ENCODE measurements at places on chromosomes 2 and 18.

GRCh38 chr2:84031312-84032050 is 427.6 kb downstream of the SUCLG1 start:
- DNase-seq: no peak

DNA sequence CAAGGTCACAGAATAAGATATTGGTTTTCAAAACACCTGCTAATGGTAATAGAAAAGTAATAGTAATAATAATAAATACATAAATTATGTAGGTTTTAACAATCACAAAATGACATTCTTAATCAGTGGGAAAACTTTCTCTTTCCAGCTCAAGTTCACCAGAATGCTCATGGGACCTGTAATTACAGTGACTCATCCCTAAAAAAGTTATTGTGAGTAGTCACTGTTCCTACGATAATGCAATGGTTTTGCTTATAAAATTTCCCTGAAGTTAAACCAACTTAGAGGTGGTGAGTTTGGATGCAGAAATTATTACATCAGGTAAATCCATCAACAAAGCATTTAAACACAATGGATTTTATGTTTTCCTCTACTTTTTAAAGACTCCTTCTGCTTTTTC is 502.3 kb downstream of the PID1 start:
- no peak for DNase-seq

- DNase-seq: no peak
Observed at GRCh38 chr2:209771474-209772289, at the start of gene UNC80. UNC80 (plus strand) TSS chr2:209771832; CDS start chr2:209772073, 241 bp downstream.

GRCh38 chr2:20448977-20449306 is 2.1 kb downstream of the RHOB start:
- DNase-seq: no peak

DNA sequence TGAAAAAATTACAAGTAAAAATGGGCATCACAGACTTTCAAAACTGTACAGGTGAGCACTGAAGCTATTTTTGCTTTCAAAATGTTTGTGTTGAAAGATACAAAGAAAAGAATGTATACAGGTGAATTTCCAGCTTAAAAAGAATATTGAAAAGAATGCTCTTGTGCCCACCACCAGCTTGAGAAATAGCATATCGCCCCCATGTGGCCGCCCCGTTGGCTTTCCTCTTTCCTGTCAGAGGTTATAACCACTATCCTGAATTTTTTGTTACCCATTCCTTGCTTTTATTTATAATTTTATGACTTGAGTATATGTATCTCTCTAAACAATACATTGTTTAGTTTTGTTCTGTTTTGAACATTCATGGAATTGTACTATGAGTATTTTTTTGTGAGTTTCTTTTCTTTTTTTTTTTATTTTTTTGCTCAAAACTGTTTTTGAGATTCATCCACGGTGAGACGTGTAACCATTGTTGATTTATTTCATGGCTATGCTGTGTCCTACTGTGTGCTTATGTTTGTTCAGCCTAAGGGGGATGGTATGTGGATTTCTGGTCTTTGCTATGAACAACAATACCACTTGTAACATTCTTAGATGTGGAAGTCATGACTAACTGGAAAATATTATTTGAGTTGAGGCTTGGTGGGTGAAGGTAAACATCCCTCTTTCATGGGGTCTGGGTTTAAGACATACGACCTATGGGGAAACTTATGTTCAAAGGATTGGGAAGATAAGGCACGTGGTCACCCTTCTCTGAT is 11.6 kb downstream of the TRPM8 start:
- DNase-seq: peak; percentile 16

DNA sequence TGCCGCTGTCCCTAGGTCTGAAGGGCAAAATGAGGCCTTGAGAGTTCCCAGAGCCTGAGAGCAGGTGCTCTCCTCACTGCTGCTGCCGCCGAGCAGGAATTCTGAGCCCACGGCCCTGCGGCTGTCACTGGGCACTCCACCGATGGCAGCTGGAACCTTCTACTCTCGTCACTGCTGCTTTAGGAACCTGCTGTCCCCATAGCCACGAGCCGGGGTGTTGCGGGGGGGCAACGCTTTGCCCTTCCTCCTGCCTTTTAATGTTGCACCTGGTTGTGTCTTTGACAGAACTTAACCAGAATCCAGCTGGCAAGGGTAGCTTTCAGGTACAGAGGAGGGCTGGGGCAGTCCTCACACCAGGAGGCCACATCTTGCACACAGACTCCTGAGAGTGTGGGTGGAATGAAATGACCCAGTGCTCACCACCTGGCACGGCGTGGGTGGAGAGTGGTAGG is 32.3 kb downstream of the NCK2 start:
- DNase-seq: no peak

GRCh38 chr2:104046466-104046865 is 807.4 kb upstream of the POU3F3 start:
- DNase-seq: no peak

DNA sequence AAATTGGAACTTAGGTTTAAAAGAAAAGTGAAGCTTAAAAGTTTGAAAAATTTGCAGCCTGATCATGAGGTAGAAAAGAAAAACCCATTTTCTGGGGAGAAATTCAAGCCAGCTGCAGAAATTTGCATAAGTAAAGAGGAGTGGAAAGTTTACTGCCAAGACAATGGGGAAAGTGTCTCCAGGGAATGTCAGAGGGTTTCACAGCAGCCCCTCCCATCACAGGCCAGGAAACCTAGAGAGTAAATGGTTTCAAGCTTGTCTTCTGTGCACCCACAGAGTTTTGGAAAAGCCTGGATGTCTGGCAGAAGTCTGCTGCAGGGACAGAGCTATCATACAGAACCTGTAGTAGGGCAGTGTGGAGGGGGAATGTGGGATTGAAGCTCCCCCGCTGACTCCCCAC is 254.0 kb upstream of the FSIP2 start:
- no peak for DNase-seq

DNA sequence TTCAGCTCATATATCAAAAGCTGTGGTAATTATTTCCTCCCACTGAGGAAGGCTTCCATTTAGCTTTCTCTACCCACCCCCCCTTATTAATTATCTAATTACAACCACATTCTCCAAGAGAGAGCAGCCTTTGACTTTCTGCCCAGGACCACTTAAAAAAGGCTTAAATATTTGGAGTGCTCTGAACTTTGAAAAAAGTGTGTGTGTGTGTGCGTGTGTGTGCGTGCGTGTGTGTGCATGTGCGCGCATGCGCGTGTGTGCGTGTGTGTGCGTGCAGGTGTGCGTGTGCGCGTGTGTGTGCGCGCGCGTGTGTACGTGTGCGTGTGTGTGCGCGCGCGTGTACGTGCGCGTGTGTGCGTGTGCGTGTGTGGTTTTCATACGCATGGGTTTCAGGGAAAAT is 57.8 kb downstream of the TWIST2 start:
- no peak for DNase-seq

DNA sequence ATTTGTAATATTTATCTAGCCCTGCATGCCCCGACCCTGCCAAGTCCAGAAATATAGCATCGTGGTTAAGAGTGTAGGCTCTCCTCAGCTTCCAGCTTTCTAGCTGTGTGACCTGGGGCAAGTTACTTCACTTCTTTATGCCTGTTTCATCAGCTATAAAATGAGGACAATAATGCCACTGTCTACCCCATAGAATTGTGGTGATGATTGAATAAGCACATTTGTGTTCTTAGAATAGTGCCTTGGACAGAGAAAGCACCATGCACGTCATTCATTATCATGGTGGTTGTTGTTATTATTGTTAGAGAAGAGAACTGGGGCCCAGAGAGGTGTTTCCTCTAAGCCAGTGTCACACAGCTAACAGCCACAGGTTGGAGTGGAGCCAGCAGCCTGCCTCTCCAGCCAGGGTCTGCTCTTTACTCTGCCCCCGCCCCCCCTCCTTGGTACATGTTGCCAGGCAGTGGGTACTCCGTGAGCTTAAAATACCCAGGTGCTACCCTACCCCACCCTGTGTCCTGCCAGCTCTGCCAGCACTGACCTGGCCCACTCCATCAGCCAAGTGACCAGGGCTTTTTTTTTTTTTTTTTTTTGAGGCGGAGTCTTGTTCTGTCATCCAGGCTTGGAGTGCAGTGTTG is 202.1 kb downstream of the CTIF start:
- DNase-seq: no peak

DNA sequence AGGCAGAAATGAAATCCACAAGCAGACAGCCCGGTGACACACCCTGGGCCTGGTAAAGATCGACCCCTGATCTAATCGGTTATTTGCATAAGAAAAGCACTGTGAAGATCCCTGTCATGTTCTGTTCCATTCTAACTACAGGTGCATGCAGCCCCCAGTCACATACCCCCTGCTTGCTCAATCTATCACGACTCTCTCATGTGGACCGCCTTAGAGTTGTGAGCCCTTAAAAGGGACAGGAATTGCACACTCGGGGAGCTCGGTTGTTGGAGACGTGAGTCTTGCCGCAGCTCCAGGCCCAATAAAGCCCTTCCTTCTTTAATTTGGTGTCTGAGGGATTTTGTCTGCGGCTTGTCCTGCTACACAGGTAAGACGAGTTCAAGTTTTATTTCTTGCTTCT is 13.4 kb upstream of the IL1B start:
- no peak for DNase-seq

GRCh38 chr2:200975672-200976071 is 12.2 kb upstream of the ORC2 start:
- DNase-seq: no peak

- peak; percentile 74 for DNase-seq
Observed at GRCh38 chr2:74843899-74844298, 10.0 kb downstream of the HK2 start.

- DNase-seq: no peak
Observed at GRCh38 chr18:24170360-24170759, 31.5 kb downstream of the CABYR start.

DNA sequence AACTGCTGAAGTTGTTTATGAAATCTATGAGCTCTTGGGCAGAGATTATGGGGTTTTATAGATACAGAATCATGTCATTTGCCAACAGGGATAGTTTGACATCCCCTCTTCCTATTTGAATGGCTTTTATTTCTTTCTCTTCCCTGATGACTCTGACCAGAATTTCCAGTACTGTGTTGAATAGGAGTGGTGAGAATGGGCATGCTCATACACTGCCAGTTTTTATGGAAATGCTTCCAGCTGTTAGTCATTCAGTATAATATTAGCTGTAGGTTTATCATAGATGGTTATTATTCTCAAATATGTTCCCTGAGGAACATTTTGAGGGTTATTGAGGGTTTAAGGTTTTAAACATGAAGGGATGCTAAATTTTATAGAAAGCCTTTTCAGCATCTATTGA is 121.2 kb downstream of the NR4A2 start:
- DNase-seq: no peak

DNA sequence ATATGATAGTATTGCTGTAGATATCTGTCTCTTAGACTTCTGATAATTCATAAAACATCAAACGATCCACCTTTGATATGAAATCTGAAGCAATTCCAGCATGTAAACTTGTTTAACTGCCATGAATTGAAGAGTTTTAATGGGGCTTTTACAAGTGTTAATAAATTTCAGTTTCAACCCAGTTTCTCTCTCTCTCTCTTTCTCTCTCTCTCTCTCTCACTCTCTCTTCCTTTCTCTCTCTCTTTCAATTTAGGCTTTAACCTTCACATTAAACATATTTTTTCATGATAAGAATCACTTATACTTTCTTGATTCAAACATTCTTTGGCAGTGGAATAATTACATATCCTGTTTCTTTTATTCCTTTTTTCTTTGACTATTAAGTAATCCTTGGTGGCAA is 296.1 kb downstream of the EPHA4 start:
- no peak for DNase-seq

- no peak for DNase-seq
Observed at GRCh38 chr2:85254540-85255300, 73.1 kb downstream of the TGOLN2 start.

GRCh38 chr18:26642440-26643348 is 94.3 kb upstream of the KCTD1 start:
- no peak for DNase-seq

DNA sequence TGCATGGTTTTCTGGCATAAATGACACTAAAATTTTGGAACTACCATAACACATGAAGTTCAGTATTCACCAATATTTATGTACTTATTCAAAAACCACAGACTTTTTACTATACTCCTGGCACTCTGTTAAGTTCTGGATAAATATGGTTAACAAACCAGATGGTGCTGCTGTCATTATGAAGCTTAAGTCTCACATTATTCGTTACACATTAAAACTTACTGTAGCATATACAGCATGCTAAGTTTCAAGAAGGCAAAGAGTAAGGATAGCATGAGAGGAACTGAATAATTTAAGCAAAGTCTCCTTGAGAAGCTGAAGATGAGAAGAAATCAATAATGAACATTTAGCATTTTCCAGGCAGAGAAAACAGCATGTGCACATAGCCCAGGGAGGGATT is 929.5 kb downstream of the NRXN1 start:
- no peak for DNase-seq

DNA sequence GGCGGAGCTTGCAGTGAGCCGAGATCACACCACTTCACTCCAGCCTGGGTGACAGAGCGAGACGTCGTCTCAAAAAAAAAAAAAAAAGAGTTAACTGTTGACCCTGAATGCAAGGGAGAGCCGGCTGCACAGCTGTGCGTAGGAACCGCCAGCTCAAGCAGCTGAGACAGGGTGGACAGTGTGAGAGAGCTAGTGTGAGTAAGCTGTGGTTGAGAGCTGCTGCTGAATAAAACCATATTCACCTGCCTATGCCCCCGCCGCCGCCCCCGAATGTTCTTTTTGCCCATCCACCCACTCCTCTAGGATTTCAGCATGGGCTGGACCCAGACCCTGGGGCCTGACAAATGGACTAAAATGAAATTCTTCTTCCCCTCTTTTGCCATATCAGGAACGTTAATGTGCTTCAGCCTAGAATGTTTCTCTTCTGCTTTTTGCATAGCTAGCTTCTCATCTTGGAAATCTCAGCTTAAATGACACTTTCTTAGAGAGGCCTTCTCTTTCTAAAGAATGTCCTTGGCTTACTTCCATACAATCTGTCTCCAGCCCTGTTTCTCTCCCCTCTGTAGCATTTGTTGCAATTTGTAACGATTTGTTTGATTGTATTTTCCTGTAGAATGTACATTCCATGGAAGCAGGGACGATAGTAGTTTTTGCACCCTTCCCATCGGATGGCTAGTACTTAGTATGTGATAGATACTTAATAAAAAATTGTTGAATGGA is 142.7 kb downstream of the KLHL14 start:
- DNase-seq: no peak

GRCh38 chr2:85355073-85355410 is 473 bp downstream of the ELMOD3 start:
- no peak for DNase-seq

DNA sequence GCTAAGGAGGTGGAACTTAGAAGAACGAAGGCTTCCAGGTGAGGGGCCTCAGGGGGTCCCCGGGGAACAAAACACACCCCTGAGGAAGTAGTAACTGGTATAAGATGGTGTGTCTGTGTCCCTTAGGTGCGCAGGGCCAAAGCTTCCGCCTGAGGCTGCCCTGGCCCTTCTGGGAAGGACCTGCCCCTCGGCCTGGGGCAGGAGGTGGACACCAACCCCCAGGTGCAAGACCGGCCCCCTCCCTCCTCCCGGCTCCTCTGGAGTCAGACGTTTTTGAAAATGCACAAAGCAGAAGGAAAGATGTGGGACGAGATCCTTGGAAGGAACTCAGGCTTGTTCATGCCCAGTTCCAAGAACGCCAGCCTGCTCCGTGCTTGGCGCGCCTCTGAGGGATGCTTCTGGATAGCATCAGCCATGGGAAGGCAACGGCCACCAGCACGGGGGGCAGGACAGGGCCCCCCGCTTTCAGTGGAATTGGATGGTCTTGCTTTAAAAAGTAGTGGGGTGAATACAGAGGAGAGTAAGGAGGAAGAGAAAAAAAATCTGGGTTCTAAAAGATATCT is 37.5 kb downstream of the MYT1L start:
- DNase-seq: no peak
